ENCODE measurements at places on chromosomes 5 and 9.

DNA sequence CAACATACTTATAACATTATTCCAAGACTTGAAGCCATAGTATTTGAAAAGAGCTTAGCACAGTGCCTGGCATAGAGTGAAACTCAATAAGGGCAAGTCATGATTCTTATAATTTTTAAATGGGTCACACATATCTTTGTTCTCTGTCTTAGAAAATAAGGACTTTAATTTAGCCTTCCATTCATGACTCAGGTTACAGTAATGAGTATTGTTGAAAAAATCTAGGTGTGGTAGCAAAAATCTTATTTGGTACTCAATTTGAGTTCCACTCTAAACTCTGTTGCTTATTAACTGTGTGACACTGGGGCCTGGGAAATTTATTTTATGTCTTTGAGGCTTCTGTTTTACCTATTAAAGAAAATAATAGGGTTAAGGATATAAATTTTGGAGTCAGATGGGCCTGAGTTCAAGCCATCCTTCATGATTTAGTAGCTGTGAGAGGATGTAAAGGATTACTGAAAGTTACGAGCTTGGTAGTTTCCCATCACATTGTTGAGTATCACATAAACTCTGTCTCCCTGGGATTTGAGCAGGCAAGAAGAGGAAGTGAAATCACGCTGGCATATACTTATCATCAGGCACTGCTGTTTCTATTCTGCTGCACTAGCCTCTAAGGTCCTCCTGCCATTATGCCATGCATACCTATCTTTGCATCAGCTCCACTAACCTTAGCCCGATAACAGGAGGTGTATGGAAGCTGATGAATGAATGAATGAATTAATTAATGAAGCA, 1.5 kb downstream of the SPINK9 start:
- no peak for DNase-seq

DNA sequence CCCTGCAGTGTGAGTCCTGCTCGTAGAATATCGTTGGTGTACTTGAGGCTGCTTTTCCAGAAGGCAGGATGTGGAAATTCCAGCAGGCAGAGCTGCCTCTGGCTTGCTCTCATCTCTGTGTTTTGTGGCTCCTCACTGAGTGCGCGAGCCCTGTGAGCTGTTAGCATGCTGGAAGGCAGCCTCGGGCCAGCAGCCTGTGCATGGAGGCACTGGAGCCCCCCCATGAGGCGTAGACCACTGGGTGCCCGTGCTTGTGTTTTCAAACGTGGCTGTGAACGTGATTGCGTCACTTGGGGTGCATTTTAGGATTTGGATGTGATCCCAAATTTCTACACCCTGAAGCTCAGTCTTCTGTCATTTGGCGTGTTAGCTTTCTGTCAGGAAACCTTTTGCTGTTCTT, 3.2 kb downstream of the WDR5 start:
- DNase-seq, result no peak

DNA sequence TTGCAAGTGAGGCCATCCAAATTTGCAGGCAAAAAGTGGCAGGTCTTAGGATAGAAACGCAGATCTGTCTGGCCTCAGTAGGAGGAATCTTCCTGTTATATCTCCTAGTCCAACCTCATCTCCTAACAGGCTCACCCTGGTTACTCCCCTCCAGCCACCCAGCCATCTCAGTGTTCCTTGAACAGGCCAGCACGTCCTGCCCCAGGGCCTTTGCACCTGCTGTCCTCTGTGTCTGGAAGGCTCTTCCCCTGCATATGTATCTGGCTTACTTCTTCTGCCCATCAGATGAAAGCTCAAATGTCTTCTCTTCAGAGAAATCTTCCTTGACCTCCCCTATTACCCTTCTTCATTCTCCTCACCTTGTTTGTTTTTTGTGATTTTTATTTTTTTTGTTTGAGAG, 107.3 kb upstream of the ALDH1B1 start:
- DNase-seq, result no peak

DNA sequence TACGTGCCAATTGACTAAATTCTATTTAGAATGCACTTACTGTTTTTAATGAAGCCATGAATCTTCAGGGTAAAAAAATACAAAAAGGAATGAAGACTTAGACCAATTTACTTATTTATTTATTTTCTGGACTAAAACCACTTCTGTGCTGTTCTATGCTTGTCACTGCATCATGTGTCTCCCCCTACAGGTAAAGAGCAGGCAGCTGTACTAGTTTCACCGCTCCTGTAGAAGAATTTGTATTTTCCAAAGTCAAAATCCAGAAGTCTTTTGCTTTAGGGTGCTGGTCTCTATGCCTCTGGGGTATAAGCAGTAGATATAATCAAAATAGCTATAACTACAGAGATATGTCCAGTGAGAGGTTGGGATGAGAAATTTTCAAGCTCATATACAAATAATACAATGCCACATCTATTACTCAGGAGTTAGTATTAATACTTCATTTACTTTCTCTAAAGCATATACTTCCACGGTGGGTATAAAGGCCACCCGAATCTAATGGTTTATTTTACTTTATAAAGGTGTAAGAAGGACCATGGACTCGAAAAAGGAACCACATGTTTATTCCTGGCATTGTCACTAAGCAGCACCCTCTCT, 591.5 kb downstream of the RAB3C start:
- peak; percentile 58 for DNase-seq

- no peak for DNase-seq
These were observed 1.9 kb upstream of the ZDHHC11 start for GRCh38 chr5:852431-853401.

DNA sequence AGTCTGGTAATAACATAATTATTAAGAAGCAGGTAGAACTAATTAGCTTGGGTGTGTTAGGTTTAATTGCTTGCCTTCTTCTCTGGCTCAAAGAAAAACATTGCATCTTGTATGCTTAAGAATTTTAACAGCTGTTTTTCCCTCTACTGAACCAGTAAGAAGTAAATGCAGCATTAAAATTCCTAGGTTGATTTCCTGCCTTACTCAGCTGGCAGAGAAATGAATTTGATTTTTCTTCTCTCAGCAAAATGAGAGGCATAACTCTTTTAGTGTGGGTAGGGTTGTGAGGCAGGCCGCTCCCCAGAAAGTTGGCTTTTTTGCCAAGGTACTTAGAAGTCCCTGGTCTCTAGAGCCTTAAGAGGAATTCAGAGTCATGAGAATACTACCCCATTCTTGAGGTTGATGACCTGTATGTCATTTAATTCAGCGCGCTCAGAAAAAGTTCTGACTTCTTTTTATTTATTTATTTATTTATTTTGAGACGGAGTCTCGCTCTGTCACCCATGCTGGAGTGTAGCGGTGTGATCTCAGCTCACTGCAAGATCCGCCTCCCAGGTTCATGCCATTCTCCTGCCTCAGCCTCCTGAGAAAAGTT, 302.6 kb downstream of the ARHGEF28 start:
- DNase-seq, result no peak
